Activated CD4-positive, alpha-beta T cell treated with anti-CD3 and anti-CD28 coated beads, Interleukin-2, amount 50 U/mL, for 24 hours (primary cell): ENCODE measurements at places on chromosomes 7 and 10.

DNA sequence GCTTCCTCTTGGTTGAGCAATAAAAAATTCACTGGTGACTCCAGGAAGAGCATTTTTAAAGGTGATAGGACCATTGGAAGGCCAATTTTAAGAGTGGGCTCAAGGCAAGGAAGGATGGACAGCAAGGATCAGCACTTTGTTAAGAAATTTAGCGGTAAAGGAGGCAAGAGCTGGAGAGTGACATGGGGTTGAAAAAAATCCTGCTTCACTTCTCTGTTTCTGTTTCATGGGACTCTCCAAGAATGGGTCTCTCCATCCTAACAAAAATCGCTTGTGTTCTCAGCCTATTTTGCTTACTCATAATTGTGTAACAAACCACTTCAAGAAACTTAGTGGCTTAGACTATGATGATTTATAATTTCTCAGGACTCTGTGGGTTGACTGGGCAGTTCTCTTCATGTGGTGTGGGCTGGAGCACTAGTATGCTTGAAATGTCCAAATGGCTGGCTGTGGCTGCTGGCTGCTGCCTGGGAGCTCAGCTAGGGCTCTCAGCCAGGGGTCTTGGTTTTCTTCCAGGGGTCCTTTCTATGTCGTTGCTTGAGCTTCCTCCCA, 59.8 kb upstream of the ZNRF2 start:
- no peak for DNase-seq

DNA sequence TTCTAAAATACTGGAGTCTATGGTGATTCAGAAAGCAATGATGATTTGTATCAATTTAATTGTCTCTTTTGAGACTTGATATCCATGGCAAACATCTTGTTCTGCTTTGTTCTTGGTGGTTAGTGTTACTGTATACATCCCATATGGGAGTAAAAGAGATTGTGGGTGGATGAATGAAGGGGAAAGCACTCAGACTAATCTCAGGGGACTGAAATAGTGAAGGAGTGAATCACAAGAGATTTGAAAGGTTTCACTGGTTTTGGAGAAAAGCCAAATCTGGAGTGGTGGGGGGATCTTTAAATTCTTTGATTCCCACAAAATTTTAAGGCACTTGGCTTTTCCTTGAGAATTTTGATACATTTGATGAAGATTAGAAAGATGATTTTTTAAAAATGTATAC, 369.4 kb downstream of the INHBA start:
- DNase-seq = no peak

DNA sequence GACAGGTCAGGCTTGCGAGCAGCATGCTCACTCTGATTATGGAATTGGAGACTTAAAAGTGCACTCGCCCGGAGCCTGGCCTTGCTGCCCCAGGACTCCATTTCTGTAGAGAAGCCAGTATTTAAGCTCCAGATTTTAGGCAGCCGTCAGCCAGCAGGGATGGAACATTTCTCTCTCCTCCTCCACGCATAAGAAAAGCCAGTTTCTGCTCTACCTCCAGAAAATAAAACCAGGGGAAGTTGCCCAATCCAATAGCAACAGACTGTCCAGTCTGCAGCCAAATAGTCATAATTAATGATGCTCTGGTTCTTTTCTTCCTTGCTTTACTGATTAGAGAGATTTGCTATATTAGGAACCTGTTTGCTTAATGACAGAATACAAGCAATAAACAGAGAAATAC, 203.2 kb downstream of the GFRA1 start:
- no peak for DNase-seq

GRCh38 chr10:80458638-80459037, 4.5 kb downstream of the TSPAN14 start:
- DNase-seq = no peak

- no peak for DNase-seq
These were observed 24.1 kb upstream of the DNAJC1 start for GRCh38 chr10:22027364-22028238.

DNA sequence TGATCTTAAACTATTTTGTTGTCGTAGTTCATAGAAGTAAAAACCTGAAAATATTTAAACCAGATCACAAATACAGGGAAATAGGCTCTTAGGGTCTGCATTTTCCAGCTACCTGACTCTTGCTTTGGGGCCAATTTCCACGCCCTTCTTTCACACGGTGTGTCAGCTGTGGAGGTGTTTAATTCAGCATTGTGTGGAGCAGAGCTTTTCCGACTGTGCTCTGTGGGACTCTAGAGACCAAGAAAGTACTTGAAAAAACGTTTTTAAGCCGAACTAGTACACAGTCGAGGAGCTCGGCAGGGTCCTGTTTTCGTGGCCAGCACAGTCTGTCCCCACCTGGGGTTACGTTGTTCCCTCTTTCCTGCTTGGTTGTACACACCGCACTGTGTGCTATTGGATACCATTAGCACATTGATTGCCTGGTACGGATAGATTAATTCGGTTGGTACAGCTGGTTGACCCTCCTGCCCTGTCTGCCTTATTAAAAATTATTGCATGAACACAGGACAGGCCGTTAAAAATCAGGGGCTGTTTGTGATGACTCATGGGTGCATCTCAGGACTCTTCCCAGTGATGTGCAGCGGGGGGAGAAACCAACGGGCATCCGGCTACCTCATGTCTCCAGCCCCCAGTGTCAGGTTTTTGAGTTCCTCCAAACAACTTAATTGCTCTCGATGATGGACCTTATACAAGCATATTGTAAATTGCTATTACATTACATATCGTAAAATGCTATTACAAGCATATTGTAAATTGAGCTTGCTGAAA, 80.7 kb upstream of the BTBD16 start:
- DNase-seq = no peak

DNA sequence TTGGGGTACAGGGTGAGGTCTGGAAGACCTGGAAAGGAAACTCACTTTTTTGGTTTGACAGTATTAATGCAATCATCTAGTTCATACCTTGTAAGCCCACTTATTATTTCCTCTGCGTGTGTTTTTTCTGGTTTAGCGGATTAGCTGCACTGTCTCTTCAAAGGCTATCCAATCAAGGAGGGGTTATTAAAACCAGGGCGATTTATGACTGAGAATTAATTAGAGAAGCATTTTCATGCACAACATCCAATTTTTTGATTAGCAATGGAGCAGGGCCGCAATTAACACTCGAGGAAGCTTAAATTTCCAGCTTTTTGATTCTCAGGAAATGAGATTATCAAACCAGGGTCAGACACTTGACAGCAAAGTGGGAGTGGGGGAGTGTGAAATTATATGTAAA, 248.9 kb downstream of the EXOC4 start:
- DNase-seq = no peak

GRCh38 chr7:2384354-2385243, 18.8 kb upstream of the CHST12 start:
- no peak for DNase-seq

- DNase-seq = no peak
These were observed 326.8 kb upstream of the POT1 start for GRCh38 chr7:125256446-125256845.

- DNase-seq = no peak
These were observed 676 bp downstream of the TCAF1 start for GRCh38 chr7:143901332-143901667.

GRCh38 chr7:106199813-106200364, 84.9 kb downstream of the NAMPT start:
- no peak for DNase-seq

DNA sequence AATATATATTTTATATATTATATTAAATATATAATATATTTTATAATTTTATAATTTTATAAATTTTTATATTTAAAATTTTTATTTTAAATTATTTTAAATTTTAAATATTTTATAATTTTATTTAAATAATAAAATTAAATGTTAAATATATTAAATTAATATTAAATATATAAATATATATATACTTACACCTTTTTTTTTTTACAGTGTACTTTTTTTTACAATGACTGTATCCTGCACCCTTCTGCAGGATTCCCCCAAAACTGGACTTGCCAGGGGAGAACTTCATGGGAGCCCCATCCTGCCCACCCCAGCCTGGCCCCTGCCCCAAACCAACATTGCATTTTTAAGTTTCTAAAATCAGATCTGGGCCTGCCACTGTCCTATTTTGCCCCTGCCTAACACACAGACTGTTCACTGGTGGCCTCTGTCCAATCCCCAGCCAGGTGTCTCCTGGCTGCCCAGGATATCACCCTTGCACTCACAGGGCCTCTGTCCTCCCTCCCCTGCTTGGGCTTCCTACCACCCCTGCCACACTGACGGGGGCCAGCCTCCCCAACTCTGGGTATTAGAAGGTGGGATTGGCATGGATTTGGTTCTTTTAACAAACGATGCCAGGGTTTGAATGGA, 138.0 kb downstream of the ADCY1 start:
- no peak for DNase-seq

DNA sequence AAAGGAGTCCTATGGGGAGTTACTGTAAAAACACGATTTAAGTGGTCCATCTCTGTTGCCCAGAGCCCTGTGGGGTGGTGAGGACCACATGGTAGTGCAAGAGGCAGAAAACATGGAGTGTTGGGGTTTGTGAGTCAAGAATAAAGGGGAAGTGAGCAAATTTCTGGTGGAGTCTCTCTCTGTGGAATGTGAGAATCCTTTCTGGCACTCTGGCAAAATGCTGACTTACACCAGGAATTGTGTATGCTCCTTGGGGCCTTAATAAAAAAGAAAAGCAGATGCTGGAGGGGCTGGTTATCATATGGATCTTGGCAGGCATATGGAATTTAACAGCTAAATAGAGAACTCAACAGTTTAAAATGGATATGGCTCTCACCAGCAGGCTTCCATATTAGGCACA, 486.0 kb downstream of the TNS3 start:
- no peak for DNase-seq

- no peak for DNase-seq
These were observed 77.0 kb downstream of the ZMIZ1 start for GRCh38 chr10:79145517-79146470.

- no peak for DNase-seq
These were observed 195.4 kb downstream of the PTPRN2 start for GRCh38 chr7:158392251-158392650.

- DNase-seq = no peak
These were observed 475.4 kb downstream of the CNTNAP2 start for GRCh38 chr7:146591976-146592375.

DNA sequence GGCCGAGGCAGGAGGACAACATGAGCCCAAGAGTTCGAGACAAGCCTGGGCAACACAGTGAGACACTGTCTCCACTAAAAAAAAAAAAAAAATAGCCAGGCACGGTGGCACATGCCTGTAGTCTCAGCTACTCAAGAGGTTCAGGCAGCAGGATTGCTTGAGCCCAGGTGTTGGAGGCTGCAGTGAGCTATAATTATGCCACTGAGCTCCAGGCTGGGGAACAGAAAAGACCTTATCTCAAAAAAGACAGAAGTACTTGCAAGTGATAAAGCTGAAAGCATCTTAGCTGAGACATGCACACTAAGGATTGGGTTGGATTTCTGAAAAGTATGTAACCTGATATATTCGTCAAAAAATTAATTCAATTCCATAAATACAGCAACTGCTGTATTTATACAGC, 68.4 kb downstream of the PPP1R3C start:
- DNase-seq = no peak

GRCh38 chr7:92717993-92718716, 118.2 kb downstream of the CDK6 start:
- no peak for DNase-seq

GRCh38 chr7:14389181-14389591, 399.7 kb upstream of the ETV1 start:
- DNase-seq = no peak

- no peak for DNase-seq
These were observed 1.7 kb upstream of the LFNG start for GRCh38 chr7:2517678-2518507.

GRCh38 chr7:140122965-140123364, 53.8 kb downstream of the KDM7A start:
- peak; percentile 6 for DNase-seq

- DNase-seq = no peak
These were observed 235.1 kb upstream of the CXCL12 start for GRCh38 chr10:44619975-44620374.
